Stimulated activated CD8-positive, alpha-beta memory T cell treated with anti-CD3 and anti-CD28 coated beads, Interleukin-15, amount 100 ng/mL, for 24 hours (primary cell): ENCODE measurements at places on chromosomes 5 and 9.

- DNase-seq, result no peak
Measured at GRCh38 chr5:41735213-41735612, 135.0 kb downstream of the OXCT1 start.

DNA sequence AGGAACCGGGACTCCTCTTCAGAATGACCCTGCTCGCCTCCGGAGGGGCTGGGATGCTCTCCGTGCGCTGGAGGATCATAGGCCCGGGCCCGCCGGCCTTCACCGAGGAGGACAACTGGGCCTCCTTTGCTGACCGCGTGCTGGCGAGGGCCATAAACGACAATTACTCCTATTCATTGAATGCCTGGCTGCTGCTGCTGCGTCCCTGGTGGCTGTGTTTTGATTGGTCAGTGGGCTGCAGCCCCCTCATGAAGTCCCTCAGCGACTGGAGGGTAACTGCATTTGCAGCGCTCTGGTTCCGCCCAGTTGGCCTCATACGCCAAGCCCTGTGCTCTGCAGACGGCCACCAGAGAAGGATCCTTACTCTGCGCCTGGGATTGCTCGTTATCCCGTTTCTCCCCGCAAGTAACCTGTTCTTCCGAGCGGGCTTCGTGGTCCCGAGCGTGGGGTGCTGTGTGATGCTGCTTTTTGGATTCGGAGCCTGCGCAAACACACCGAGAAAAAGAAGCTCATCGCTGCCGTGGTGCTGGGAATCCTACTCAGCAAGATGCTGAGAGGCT, 16.6 kb downstream of the OR2V1 start:
- DNase-seq, result no peak

DNA sequence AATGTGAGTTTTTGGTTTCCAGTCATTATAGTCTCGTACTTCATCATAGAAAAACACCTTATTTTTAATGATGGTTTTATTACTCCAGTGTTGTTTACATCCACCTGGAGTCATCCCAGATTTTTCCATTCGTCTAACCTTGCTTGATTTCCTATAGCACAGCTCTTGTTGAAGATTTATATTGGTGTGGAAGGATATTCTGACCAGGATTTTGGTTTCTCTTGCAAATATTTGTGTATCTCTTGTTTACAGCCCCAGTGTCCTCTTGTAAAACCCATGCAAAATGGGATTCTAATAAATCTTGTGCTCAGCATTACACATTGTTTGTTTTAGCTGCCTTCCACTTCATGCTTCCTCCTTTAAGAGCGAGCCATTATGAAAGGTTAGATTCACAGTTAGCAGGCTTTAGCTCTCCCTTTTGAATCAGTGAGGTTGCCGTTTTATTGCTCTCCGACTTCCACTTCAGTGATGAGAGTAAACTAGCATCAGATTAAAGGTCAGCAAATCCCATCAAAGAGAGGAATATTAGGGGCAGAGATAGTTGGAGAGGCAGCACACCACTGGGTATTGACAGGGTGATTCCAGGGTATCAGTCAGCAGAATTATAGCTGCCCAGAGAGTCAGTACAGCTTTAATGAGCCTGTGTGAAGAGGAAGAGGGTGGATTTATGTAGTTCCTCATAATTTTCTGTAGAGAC, 157.1 kb downstream of the PBX3 start:
- no peak for DNase-seq

DNA sequence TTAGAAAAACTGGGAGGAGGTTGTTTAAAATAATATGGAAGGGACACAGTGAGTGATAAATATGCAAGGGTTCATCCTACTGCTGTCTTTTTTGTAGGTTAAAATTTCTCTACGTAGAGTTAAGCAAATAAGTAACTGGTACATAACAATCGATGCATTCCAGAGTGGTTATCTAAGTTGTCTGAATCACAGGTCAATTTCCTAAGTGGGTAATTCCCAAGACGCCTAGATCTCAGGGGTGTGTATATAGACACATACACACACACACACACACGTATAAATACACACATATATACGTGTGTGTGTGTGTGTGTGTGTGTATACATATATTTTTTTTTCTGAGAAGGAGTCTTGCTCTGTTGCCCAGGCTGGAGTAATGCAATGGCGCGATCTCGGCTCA, 22.3 kb downstream of the CAAP1 start:
- DNase-seq, result no peak

- DNase-seq, result no peak
Measured at GRCh38 chr9:76594764-76595424, 135.9 kb downstream of the GCNT1 start.

DNA sequence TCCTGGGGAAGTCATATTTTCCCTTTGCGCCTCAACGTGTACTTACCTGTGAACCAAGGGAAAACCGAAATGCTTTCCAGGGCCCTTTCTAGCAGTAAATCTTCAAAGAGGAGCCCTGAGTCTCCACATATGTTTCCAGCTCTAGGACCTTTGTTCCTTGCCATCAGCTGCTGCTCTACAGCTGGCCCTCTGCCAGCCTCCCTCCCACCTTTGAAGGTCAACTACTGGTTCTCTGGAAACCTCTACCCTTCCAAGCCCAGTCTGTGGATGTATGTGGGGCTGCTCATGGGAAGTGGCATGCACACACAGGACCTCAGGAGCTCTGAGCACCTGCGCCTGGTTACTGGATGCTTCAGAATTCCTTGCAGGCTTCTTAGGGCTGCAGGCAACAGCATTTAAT, 117.2 kb downstream of the PSD2 start:
- DNase-seq, result no peak

GRCh38 chr5:158039441-158039840, 180.5 kb upstream of the CLINT1 start:
- no peak for DNase-seq
